Activated CD4-positive, alpha-beta T cell treated with anti-CD3 and anti-CD28 coated beads, Interleukin-2, Interleukin-6, amounts not matched to agents 100 ng/mL and 50 ng/mL, durations not matched to agents 16 hours and 8 hours (primary cell): ENCODE measurements at places on chromosomes 1 and 21.

- DNase-seq, result no peak
These were observed 59.4 kb upstream of the POU2F1 start for GRCh38 chr1:167161242-167161641.

GRCh38 chr1:153374071-153374470, 1.4 kb downstream of the S100A12 start:
- no peak for DNase-seq

GRCh38 chr1:2198571-2198970, 4.0 kb upstream of the FAAP20 start:
- DNase-seq, result no peak

DNA sequence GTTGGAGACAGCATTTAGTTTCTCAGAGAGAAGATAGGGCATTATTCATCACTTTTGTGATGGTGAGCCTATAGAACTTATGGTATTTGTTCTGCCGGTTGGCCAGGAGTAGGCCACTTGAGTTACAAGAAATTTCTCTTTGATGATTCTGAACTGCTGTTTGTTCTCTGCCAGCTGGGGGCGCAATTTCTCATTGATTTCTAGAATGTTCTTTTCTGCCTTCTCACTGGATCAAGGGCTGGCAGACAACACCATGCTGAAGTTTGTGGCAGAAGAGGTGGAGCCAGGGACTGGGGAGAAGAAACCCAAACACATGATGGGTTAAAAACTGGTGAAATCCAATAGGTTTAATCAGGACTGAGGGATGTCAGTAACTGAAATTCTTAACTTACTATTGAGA, 360.6 kb downstream of the FAM72C start:
- DNase-seq, result no peak

GRCh38 chr1:164347980-164348379, 211.0 kb upstream of the PBX1 start:
- DNase-seq, result no peak

DNA sequence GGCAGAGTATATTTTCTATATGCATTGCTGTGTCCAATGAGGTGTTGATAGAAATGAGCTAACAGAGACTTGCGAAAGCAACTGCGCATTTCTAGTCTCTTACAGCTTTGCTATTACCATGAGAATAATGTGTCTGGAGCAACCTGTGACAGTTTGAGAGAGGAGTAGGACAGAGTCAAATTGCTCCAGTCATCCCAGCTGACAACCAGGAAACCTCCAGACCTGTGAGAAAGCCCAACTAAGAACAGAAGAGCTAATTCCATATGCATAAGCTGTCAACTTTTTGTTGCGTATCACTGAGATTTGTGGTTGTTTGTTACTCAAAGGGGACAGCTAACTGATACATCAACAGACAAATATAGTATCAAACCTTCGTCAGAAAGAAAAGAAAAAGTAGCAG, 354.1 kb upstream of the LRRC7 start:
- DNase-seq, result no peak

GRCh38 chr1:92483610-92484471, 2.9 kb downstream of the GFI1 start:
- DNase-seq, result peak; percentile 66

GRCh38 chr1:56399326-56399725, 180.0 kb downstream of the PLPP3 start:
- DNase-seq, result no peak

- no peak for DNase-seq
These were observed 14.6 kb upstream of the PADI1 start for GRCh38 chr1:17190010-17190995.

GRCh38 chr1:121471523-121471922, 286.7 kb downstream of the SRGAP2C start:
- DNase-seq, result peak; percentile 51

GRCh38 chr1:161986328-161986727, 37.3 kb downstream of the OLFML2B start:
- no peak for DNase-seq

- DNase-seq, result no peak
These were observed 3.8 kb downstream of the WNT4 start for GRCh38 chr1:22139066-22139594.

GRCh38 chr1:156433602-156434001, 64.6 kb downstream of the RHBG start:
- no peak for DNase-seq

GRCh38 chr1:33181921-33182341, at the start of gene TRIM62:
TSS of gene TRIM62 (minus strand) at chr1:33182043. CDS start at chr1:33181432, 611 bp downstream.
- DNase-seq, result peak; percentile 80

- DNase-seq, result no peak
These were observed 199.1 kb upstream of the LMO4 start for GRCh38 chr1:87129606-87130005.

DNA sequence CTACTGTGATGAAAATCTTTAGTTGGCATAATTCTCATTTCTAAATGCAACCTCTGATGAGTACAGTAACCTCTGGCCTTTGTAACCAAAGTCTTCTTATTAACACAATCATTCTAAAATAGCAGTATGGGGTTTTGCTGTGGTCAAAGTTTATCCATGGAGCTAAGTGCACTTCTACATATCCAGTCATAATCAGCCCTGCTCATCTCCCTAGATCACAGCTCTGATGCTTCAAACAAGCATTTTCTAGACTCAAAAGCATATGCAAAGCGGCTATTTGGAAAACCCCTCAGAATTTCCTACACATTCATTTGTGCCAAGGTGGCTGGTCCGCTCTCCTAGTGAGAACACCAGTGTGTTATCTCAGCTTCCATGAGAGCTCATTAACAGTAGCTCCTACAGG, 418.6 kb downstream of the MRPL39 start:
- peak; percentile 51 for DNase-seq

DNA sequence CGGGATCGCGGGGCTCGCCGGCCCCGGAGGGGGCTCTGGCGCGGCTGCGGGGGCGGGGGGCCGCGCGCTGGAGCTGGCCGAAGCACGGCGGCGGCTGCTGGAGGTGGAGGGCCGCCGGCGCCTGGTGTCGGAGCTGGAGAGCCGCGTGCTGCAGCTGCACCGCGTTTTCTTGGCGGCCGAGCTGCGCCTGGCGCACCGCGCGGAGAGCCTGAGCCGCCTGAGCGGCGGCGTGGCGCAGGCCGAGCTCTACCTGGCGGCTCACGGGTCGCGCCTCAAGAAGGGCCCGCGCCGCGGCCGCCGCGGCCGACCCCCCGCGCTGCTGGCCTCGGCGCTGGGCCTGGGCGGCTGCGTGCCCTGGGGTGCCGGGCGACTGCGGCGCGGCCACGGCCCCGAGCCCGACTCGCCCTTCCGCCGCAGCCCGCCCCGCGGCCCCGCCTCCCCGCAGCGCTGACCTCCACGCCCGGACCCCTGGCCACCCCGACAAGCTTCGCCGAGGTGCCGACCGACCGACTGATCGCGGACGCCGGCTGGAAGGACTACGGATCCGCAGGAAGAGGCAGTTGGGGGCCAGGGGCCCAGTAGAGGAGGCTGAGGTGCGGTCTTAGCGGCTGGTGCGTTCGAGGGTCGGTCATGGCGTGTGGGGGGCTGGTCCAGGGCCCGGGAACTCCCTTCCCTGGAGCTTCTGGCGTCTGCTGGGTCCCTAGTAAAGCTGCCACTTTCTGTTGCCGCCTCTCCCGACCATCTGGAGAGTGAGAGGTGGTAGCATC, 711 bp downstream of the TRNP1 start:
- peak; percentile 23 for DNase-seq

GRCh38 chr1:18881642-18882431, 20.5 kb downstream of the ALDH4A1 start:
- DNase-seq, result no peak

- peak; percentile 30 for DNase-seq
These were observed 90.0 kb downstream of the VWA5B1 start for GRCh38 chr1:20380616-20381035.

DNA sequence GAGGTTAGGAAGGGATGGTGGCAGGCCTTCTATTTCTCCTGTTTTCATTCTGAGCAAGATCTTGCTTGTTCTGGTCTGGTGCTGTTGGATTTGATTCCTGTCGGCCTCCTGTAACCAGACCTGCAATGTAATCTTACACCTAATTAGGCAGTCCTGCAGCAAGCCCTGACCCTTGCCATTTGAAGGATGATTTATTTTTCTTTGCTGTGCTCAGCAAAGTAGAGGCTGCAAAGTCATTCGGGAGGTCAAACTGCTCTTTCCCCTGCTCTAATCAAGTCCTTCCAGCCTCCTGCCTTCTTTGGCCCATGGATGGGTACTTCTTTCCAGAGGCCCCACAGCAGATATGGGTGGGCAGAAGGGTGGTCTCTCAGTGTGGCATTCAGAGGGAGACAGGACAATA, 417.7 kb upstream of the USP24 start:
- no peak for DNase-seq

GRCh38 chr1:205301205-205301821, 20.2 kb downstream of the NUAK2 start:
- DNase-seq, result no peak

- DNase-seq, result peak; percentile 36
These were observed 3.4 kb downstream of the KCNA3 start for GRCh38 chr1:110671361-110671760.

DNA sequence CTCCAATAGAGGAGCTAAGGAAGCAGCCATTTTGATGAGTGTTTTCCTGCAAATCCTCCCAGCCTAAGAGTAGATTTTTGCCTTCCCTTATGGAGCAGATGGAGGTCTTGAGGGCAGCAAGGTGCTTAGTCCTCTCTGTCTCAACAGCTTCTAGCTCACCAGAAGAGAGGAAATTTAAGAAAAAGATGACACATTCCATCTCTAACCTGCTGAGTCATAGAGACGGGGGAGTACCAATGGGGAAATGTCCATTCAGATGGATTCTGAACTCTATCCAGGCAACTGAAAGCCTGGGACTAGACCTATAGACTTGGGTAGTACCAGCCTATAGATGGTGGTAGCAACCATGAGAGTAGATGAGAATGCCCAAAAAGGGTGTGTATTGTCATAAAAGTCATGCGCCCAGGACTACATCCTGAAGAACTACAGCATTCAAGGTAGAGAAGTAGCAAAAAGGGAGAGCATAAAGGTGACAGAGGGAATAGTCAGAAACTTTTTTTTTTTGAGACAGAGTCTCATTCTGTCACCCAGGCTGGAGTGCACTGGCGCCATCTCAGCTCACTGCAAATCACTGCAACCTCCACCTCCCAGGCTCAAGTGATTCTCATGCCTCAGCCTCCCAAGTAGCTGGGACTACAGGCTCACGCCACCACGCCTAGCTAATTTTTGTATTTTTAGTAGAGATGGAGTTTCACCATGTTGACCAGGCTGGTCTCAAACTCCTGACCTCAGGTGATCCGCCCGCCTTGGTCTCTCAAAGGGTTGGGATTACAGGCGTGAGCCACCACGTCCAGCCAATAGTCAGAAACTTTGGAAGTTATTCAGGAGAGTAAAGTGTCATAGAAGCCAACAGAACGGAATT, 10.7 kb upstream of the ELOA start:
- DNase-seq, result no peak

GRCh38 chr21:35696644-35697043, 363.7 kb downstream of the SETD4 start:
- no peak for DNase-seq

DNA sequence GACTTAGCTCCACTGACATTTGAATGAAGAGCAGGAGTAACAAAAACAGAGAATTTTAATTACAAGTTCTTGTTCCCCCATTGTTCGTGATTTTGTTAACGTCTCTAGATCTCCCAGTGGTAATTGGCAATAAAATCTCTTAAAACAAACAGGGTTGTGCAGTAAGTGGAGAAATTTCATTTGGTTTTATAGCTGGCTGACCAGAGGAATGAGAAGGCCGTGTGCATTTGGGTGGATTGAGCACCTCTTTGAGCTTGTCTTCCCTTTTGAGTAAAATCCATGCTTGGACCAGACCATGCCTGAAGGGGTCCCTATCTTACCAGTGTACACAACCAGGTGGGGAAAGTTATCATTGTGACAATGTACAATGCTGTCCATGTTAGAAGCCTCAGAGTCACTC, 137.8 kb downstream of the HIVEP3 start:
- no peak for DNase-seq

DNA sequence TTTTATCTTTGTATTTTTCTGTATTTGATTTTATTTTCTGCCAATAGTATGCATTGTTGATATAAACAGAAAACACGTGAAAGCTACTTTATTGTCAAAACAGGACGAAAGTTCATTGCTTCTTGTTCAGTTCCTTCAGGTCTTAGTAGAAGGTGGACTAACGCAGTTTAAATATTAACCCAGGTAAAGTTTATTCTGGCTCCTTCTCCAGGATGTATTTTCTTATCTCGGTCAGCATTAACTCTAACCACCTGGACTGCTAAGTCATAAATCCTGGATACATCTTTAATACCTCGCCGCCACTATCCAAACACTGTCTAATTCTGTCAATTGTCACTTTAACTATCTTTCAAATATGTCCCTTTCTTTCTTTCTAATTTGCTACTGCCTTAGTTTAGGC, 5.7 kb upstream of the SOAT1 start:
- no peak for DNase-seq

- peak; percentile 14 for DNase-seq
These were observed 120.2 kb upstream of the KCNE2 start for GRCh38 chr21:34243562-34243961.

DNA sequence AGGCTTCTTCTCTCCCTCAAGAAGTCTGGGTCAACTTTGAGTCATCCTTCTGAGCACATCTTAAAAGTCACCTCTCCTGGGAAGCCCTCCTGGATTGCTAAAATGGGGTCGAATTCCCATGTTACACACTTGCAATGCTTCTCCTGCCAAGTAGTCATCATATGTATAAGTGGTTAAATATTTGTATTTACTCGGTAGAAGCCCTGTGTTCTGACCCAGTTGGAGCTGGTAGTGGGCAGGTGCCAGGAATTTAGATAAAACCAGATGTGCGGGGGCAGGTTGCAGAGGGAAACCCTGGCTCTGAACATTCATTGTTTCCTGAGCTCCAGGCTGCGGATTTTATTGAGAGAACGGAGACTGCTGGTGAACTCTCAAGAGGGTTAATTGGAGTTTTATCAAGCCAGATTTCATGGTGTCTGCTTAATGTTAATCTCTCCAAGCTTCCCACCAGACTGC, 52.8 kb upstream of the RPL11 start:
- DNase-seq, result no peak

DNA sequence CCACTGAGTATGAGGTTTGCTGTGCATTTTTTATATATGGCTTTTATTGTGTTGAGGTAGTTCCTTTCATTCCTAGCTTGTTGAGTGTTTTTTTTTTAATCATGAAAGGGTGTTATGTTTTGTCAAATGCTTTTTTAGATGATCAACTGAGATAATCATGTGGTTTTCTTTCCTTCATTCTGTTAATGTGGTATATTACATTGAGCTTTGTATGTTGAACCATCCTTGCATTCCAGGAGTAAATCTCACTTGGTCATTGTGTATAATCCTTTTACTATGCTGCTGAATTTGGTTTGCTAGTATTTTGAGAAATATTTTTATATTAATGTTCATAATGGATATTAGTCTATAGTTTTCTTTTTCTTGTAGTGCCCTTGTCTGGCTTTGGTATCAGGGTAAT, 11.1 kb upstream of the ZBTB40 start:
- no peak for DNase-seq

- DNase-seq, result no peak
These were observed 24.0 kb upstream of the PADI6 start for GRCh38 chr1:17347769-17348592.

GRCh38 chr1:184740344-184740743, 14.3 kb downstream of the EDEM3 start:
- DNase-seq, result no peak

DNA sequence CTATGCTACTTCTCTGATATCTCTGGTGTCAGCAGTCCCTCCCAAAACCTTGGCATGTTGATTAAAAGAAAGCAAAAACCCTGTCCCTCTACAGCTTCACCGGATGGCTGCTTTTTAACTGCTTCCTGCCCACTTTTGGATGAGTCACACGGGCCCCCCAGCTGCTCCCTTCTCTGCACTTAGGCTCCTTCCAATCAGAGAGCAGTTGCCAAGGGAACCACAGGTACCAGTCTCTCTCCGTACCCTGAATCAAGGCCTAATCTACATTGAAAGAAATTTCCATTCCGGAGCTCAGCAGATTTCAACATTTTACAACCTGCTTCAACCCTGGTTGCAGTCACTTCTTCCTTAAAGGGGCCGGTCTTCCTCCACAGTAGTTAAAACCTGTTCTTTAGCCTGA, 70.6 kb upstream of the GJB5 start:
- DNase-seq, result peak; percentile 19
